ENCODE measurements at places on chromosomes 7 and 10. TPM values are rescaled to one million over a fixed set of nuclear protein-coding genes. Genes with fewer than 3 reads are reported as not detected.

DNA sequence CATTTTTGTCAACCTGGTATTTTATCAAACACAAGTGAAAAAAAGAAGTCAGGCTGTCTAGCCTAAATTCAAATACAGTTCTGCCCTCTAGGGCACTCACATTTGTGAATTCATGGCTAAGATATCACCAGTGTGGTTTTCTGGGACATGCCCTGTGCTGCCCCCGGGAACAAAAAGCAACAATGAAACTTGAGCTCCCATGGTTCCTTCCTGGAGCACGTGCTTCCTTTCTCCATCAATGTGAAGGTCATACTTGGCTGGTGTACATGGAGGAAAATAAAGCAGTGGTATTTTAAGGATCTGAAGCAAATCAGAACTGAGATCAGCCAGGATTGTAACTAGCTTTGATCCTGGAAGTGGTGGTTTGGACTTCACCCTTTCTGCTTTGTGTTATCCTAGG lies 128.9 kb upstream of the FRMD4A start:
- DNase-seq: no peak

DNA sequence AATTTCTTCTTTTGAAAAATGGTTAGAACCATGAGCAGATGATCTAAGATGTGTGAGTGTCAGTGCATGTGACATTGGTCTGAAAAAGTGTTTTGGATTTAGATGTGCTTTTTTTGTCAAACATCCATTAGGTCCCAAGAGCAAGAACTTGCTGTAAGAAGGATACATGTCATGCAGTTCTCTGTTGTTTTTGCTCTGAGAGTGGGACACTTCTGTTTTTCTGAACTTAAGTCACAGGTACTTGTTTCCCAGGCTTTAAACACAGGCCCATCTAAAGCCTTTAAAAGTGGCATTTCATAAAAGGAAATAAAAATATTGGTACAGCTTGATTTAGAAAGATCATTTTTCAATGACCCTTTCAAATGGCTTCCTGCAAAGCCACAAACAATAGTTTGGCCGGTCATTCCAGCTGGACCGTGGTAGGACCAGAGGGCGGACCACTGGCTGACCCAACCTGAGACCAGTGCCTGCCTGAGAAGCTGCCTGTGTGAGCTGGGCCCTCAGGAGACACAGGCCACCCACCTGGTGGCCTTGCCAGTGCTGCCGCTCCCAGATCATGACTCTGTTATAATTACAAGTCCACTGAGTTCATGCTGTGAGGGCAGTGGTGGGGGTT lies 92.7 kb downstream of the EEPD1 start:
- no peak for DNase-seq

- no peak for DNase-seq
Observed at GRCh38 chr10:6987536-6987945, 407.5 kb upstream of the PRKCQ start.

DNA sequence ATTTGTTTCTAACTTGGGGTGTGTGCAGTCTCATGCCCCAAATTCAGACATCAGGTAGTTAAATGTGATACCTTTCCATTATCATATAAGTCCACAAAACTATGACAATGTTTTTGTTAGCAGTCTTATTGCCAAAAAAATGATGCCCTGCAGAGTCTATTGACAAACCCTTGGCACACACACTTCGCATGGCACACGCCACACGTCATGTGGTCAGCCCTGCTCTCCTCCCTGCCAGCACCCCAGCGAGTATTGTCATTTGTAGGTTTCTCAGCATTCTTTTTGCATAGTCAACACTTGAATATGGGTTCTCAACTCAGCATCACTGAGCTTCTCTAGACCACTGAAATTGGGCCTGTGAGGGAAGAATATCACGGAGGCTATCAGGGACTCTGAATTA lies 356.0 kb downstream of the INHBA start:
- DNase-seq: no peak

DNA sequence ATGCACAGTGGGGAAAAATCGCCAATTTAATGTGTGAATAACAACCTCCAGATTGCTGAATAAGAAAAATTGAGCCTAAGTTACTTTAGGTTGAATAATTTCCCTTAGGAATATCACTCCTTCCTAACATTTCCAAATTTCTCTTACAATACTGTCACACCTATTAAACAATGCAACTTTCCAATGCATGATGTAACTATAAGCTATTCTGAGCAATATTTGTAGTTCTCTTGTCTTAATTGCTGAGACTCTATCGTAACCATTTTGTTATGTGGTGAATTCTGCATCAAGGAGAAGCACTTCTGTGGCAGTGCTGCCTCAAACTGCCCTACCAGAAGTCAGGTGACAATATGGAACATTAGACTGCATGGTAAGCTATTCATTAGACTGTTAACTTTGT lies 386.7 kb upstream of the LRRN3 start:
- no peak for DNase-seq

- no peak for DNase-seq
Observed at GRCh38 chr7:150400008-150400787, 21.1 kb downstream of the ZNF775 start.

- DNase-seq: no peak
Observed at GRCh38 chr7:47311891-47312290, 270.0 kb downstream of the TNS3 start.

GRCh38 chr7:128361411-128362379 lies at the start of gene PRRT4:
Gene PRRT4 (minus strand): TSS chr7:128361690.
- DNase-seq: peak; percentile 52

DNA sequence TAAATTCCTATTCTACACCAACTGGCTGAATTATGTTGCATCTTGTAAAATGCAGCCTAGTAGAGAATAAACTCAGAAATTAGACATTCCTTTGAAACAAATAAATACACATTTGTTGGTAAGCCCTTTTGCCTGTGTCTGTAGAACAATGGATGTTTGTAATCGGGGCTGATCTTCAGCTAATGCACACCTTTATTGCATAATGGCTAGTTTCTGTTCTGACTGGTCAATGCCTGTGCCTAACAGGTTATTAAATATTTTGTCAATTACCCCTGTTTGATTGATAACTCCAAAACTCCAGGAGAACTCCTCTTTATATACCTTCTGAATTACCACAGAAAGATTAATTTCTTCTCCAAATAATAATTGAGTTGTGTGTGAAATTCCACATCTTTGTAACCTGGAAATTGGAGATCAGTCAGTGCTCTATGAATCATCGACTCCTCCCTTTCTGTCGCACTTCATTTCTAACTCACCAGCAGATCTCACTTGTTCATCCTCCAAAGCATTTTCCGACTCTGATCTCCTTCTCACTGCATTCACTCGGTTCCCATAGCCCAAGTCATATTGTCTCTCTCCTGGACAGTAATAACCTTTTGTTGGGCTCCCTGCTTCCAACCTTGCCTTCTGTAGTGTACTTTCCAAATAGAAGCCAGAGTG lies 196.0 kb upstream of the FZD1 start:
- no peak for DNase-seq

DNA sequence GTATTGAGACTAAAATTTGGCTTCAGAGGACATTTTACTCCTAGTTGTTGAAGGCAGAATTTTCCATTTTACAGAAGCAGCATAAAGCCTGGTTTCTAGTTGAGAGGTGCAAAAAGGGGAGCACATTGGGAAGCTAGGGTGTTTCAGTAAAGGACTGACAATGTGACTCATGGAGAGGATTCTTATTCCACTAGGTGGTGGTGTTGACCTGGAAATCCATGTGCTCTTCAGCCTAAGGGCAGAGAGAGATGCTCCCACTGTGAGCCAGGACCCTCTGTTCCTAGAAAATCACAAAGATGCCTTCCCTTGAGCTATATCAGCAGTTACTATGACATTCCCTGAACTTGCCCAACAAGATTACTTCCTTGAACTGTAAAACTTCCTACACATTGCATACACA lies 687.8 kb downstream of the IPMK start:
- no peak for DNase-seq

The SKIDA1 gene
- total RNA-seq: 8.8 TPM

The PIK3CG gene
- total RNA-seq: 1.9 TPM

The NFE2L3 gene
- 11.7 TPM for total RNA-seq

The CFAP69 gene
- 16.8 TPM for total RNA-seq

The GPR26 gene
- total RNA-seq: 12.0 TPM

The EGR2 gene
- 0.18 TPM for total RNA-seq

The KIAA1549 gene
- total RNA-seq: 29.0 TPM
